Activated naive CD8-positive, alpha-beta T cell treated with anti-CD3 and anti-CD28 coated beads, Interleukin-2, amount 50 U/mL, for 16 hours (primary cell): ENCODE measurements at places on chromosomes 13 and 19.

DNA sequence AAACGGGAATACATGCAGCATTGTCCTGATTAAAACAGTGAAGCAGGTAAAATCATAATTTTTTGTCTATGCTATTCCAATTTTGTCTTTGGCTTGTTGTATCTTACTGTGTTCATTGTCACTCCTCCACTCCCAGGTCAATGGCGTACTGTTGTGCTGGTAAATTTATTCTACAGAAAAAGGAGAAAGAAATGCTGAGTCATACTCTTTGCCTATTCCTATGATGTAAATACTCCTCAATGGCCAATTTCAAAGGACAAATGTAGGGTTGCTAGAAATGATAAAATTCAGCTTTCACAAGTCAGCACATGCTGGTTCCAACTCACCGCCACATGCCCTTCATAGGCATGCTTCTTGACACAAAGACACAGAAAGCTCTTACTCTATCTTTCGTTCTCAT is 694.4 kb upstream of the PCDH20 start:
- DNase-seq, result no peak

DNA sequence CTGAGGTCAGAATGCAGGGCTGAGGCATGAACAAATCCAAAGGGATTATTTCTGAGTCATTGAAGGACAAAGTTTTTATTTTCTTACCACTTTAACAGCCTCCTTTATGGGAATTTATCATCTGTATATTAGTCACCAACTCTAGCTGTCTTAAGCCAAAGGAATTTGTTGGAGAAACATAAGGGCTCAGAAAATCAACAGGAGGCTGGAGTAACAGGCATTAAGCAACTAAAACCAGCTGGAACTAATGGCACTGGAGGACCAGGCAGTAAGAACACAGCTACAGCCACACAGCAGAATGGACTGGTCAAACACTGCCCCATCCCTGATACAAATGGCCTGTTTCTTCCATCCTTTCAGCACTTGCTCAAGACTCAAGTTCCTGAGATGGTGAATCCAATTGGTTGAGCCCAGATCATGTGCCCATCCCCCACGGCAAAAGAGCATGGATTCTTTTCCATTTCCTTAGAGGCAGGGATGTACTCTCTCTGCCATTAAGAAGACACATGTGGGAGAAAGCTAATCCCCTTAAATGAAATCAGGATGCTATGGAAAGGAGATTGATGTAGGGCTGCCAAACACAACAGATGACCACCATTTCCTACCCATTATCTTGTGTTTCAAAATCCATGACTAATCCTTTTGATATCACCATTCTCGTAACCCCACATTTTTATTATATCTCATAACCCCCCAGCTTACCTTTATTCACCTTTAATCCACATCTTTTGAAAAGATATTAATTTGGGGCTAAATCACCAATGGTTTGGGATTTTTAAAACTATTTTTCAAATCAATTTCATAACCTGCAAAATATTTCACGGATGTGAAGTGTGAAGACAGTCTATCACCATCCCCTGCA is 157.0 kb upstream of the FNDC3A start:
- DNase-seq, result no peak

DNA sequence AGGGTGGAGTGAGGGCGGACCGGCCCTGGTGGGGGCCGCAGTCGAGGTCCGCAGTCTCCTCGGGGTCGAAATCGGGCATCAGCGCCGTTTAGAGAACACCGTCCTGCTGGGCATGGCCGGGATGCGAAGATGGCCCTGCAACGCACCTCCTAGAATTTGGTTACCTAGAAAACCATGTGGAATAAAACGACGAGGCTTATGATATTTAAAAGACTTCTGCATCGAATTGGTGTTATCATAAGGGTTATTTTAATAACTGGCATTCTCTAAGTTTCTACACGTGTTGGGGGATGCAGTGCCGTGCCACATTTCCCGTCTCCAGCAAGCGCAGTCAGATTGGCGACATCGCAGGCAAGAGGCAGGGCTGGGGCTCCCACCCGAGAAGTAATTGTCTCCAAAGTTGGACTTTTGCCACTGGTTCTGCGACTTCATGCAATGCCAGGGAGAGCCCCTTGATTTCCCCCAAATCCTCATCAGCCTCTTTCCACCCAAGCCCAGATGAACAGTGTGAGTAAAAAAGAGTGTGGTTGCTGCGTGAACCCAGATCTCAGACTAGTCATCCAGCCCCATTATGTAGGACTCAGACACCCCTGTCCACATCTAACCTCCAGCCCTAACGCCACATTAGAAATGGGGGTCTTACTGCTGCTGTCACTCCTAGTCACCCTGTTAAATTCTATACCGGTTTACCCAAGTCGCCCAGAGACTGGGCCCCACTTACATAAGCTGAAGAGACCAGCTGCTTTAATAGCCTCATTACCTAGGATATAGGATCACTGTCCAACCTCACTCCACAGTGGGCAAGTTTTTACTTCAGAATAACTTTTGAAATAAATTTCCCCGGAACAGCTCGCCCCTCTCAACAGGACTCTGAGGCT is 571 bp upstream of the DHRS12 start:
- DNase-seq, result no peak

DNA sequence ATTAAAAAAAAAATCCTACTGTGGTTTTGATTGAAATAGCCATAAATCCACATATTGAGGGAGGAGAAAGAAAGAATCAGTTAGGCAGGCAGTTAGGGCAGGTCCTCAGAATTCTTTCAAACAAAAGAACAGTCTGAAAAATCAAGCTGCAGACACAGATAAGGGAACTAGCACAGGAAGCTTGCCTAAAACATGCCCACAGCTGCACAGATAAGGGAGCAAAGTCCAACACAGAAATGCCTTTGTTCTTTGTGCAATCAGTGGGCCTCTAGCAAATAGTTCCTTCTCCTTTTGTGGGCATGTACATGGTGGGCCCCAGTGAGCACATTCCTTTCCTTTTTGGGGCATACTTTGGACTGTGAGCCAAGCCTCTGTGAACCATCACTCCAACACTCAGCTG is 42.7 kb downstream of the UTP14C start:
- DNase-seq, result no peak

DNA sequence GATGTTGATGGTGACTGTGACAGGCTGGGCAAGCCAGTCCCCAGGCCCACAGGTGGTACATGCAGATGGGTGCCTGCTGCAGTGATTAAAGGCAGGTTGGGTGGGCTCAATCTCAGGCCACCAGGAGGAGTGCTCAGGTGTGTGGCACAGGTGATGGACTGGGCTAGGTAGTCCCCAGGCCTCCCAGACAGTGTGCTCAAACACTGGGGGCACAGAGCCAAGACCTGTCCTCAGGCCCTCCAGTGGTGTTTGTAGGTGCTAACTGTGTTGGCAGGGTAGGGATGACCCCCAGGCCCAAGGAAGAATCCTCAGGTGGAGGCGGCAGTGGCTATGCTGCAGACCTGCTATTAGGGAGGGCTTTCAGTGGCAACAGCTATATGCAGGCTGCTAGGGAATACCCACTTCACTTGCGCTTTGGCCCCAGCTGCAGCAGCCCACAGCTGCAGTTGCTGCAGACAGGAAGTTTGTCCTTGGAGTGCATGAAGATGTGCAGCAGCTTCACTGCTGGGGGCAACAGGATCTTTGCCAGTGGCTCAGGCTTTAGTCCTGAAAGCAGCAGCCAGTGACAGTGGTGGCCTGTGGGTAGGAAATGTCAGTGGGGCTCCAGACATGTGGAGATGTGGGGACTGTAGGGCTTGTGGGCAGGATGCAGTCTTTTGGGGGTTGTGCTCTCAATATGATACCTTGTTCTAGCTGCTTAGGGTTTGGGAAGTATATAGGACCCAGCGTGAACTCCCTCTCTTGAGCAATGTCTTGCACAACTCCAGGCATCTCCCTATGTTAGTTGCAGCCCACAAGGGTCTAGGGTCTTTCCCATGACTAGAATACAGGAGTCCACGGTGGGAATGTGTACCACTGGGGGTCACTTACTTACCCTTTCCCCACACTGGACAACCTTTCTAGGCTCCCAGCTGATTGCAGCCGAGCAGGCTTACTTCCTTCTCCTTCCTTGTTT is 54.1 kb upstream of the MLNR start:
- DNase-seq, result no peak

DNA sequence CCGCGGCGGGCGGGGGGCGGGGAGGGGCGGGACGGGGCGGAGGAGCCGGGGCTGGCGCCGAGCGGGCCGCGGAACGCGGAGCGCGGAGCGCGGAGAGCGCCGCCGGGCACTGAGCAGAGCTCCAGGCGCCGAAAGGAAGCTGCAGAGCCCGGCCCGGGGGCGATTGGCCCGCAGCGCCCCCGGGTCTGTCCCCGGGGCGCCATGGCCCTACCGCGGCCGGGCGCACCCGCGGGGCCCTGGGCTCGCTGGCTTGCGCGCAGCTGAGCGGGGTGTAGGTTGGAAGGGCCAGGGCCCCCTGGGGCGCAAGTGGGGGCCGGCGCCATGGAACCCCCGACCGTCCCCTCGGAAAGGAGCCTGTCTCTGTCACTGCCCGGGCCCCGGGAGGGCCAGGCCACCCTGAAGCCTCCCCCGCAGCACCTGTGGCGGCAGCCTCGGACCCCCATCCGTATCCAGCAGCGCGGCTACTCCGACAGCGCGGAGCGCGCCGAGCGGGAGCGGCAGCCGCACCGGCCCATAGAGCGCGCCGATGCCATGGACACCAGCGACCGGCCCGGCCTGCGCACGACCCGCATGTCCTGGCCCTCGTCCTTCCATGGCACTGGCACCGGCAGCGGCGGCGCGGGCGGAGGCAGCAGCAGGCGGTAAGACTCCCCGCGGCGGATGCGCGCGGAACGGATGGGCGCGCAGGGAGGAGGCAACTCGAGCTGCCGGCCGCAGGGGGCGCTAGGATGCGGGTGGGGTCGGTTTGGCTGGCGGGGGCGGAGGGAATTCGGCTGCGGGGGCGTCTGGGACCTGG is at the start of gene PDE4A:
TSS of gene PDE4A (plus strand) at position 95 of the 796 bp plus-strand sequence. CDS start at position 322, 227 bp downstream.
- DNase-seq, result no peak

DNA sequence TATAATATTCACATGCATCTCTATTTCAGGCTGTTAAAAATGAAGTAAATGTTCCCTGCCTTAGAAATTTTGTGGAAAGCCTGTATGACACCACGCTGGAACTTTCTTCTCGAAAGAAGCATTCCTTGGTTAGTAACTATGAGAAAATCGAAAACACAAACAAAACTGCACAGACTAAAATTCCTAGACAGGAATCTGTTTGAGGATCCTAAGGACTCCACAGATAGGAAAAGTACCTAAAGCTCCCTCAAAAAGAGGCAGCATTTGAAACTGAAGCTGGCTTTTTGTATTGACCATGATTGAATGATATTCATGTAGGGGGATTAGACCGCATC is 103.4 kb downstream of the FRY start:
- DNase-seq, result no peak

DNA sequence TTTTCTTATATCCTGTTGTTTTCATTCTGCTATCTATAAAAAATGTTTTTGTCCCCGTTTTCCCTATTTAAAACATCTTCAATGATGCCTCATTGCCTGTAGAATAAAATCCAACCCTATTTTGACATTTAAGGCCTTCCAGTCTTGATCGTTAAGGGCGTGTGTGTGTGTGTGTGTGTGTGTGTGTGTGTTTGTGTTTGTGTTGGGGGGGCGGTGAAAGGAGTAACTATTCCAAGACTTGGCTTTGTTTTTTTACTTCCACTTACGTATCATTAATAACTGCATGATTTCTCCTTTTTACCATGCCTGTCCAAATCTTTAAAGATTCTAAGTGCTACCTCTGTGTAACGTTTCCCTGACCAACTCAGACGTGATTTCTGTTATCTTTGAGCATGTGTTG is 784 bp downstream of the PIBF1 start:
- no peak for DNase-seq

- no peak for DNase-seq
These were observed 5.9 kb upstream of the SERTAD1 start for GRCh38 chr19:40431698-40432097.

DNA sequence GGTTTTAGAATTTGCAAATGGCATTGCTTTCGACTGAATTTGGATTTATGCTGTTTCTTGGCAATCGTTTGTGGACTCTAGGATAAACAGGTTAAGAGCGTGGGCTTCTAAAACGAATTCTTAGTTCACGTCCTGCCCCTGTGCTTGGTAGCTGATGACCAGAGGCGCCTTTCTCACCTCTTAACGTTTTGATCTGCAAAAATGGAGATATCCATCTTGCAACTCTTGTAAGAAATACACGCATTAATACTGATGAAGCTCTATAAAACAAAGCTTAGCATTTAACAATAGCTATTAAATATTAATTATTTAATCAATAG is 580 bp upstream of the KATNAL1 start:
- no peak for DNase-seq

DNA sequence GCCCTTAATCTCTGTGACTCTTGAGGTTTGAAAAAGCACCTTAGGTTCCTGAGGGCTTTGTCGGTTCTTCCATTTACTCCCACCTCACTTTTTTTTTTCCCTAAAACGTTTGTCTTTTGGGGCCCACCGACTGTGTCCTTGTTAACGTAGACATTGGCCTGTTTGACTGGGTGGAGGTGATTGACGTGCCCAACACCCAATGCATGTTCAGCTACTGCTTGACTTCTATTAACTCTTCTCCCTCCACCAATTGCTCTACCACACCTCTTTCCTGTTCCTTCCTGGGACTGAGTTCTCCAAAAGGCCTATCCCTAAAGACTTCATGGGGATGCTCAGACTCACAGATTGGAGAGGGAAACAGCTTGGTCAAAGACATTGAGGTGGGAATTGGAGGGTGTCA is 17.3 kb downstream of the CKM start:
- no peak for DNase-seq
